Hematopoietic multipotent progenitor cell treated with erythropoietin and hydrocortisone succinate and interleukin-3 and kit ligand, for 15 days (in vitro differentiated cells): ENCODE measurements at places on chromosomes 1 and 21.

GRCh38 chr1:211830055-211830327, 572 bp downstream of the LPGAT1 start:
- DNase-seq, result no peak

DNA sequence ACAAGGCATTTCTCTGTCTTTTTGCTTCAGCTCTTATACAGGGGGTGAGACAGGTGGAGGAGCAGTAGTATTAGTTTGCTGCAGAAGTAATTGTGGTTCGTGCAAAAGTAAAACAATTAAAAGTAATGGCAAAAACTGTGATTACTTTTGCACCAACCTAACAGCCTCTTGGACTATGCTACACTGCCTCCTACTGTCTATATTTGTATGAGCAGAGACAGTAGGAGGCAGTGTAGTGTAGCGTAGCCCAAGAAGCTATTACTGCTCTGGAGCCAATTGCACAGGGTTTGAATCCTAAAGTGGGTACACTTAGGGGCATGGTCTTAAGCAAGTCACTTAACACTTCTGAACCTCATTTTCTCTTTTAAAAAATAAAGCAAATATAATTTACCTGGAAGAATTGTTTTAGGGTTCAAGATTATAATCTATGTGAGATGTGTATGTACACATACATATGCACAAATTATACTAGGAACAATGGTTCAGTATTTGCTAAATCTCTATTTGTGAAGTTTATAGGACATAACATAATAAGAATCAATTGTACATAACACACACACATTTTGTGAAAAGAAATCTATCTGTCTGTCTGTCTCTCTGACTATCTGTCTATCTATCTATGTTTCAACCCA, 103.8 kb downstream of the BRINP3 start:
- no peak for DNase-seq

- DNase-seq, result no peak
Observed at GRCh38 chr1:209802780-209803152, 3.2 kb downstream of the IRF6 start.

GRCh38 chr1:5891736-5892135, 100.5 kb downstream of the NPHP4 start:
- DNase-seq, result no peak

- no peak for DNase-seq
Observed at GRCh38 chr1:37958690-37959089, 11.8 kb upstream of the INPP5B start.

DNA sequence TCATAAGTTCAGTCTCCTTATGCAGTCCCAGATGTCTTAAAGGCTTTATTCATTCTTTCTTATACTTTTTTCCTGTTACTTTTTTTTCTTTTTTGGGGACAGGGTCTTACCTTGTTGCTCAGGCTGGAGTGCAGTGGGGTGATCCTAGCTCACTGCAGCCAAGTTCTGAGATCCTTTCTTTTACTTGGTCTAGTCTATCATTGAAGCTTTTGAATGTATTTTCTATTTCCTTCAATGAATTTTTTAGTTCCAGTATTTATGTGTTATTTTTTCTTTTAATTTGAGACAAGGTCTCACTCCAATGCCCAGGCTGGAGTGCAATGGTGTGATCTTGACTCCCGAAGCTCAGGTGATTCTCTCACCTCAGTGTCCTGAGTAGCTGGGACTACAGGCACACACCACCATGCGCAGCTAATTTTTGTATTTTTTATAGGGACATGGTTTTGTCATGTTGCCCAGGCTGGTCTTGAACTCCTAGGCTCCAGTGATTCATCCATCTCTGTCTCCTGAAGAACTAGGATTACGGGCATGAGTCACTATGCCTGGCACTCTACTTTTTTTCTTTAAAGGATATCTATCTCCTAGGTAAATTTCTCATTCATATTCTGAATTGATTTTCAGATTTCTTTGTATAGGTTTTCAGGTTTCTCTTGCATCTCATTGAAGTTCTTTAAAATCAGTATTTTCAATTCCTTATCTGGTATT, 26.1 kb upstream of the GTF2B start:
- DNase-seq, result no peak

- DNase-seq, result no peak
Observed at GRCh38 chr1:178733972-178734371, 8.9 kb downstream of the RALGPS2 start.

DNA sequence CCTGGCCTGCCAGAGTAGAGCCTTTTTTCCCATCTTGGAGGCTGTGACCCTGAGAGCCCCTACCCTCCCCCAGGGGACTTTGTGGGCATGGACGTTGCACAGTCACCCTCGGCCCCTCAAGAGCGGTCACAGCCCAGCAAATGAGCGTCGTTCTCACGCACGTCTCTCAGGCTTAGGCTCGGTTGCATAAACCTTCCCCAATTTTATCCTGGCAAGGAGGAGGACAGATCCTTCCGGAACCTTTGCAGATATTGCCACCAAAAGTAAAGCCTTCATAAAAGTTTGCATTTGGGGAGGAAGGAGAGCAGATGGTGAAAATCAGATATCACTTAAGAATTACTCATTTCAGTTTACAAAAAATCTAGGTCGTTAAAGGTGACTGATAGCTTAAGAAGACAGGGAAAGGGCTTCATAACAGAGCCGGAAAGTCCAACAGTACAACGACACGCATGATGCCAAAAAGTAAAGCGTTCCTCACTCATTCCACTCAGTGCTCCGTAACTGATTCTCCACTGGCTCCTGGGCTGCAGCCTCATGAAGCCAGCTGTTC, 29.3 kb downstream of the PDE9A start:
- no peak for DNase-seq

GRCh38 chr1:105137543-105138457, 1388.1 kb downstream of the AMY1C start:
- DNase-seq, result no peak

- DNase-seq, result no peak
Observed at GRCh38 chr1:165764277-165764676, 4.4 kb downstream of the TMCO1 start.
